ENCODE measurements at places on chromosomes 2 and 18.

GRCh38 chr2:14015113-14015630 lies 617.3 kb upstream of the LRATD1 start:
- no peak for DNase-seq

- DNase-seq: no peak
Measured at GRCh38 chr2:188820576-188820975, 153.6 kb upstream of the COL3A1 start.

DNA sequence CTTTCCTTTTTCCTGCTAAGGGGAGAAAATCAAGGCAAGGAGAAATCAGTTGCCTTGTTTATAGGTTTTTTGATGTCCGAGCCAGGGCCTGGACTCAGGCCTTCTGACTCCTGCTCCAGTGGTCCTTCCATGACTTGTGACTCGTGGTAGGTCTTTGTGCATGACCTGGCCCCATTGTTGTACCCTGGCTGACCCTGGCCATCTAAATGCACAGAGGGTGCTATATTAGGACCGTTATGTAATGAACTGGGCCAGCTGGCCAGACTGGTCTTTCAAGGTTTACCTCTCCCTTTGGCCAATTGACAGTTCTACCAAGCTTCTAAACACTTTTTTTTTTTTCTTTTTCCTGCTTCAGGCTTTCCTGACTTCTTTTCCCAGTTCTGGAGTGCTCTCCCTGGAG lies 81.1 kb downstream of the SETBP1 start:
- DNase-seq: no peak

DNA sequence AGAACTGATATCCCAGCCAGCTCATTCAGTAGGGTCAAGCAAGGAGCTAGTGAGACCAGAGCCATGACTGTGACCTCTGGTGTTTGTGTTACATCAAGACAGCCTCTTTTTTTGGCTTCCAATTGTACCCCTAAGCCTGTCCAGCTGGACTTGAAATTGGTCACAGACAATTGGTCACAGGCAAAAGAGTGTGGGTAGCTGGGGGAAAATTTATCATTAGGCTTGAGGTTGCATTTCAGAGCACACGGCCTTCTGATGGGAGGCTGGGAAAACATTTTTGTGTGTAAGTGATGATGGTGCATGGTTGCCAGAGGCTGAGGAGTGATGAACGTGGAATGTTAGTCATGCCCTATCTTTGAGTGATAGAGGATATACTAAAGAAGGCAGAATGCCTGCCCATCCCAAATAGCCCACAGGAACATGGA lies 285.1 kb upstream of the SLC14A2 start:
- no peak for DNase-seq

DNA sequence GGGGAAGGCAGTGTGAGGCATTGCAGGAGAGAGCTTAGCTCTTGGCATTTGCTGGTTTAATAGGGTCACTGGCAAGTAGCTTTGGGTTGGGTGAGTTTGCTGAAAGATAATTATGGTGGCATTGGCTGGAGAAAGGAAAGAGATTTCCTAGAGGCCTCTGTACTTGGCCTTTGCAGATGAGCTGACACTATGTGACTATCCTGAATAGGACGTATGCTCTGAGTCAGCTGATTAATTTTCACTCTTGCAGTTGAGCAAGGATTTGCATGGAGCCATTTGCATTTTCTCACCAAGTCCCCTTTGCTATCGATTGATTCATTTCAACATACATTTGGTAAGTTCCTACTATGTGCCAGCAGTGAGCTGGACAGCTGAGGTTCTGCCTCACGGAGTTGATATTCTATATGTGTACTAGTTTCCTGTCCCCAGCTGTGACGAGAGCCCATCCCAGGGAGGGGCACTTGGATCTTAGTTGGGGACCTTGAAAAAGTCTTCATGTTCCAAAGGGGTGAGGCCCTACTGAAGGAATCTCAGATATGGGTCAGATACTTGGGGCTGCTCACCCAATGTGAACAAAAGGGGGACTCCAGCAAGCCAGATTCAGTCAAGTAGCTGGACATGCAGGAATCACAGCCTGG lies 245.7 kb downstream of the LOXHD1 start:
- no peak for DNase-seq

GRCh38 chr2:235552671-235553070 lies 58.8 kb downstream of the AGAP1 start:
- no peak for DNase-seq

GRCh38 chr18:73901151-73901550 lies 246.5 kb downstream of the FBXO15 start:
- DNase-seq: no peak

Measured in nucleus accumbens (tissue), 56 donors.